ENCODE measurements at places on chromosomes 7 and 10.
A peak's percentile ranks its signal among the peaks of the same experiment; 100 is the strongest.

- DNase-seq: no peak
Observed at GRCh38 chr10:36066102-36066501, 424.0 kb upstream of the FZD8 start.

DNA sequence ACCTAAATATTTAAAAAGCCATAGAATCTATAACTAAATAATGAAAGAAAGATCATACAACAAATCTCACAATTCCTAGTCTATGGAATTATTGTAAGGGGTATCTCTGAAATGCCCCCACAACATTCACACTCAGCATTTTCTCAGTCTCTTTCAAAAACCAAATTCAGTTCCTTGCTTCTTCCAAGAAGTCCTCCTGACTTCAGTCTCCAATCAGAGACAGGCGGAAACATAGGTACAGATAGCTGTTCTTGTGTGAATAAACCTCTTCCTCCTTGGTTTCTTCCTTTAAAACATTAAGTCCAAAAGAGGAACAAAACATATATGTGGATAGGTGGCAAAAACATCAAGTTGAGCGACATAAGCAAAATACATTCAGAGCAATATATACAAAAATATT, 13.9 kb upstream of the FBXW4 start:
- no peak for DNase-seq

- no peak for DNase-seq
Observed at GRCh38 chr10:69885379-69886013, 83.8 kb downstream of the COL13A1 start.

GRCh38 chr7:100556541-100556940, 17.2 kb downstream of the SAP25 start:
- DNase-seq: no peak

- DNase-seq: no peak
Observed at GRCh38 chr10:85547460-85548023, 819.1 kb downstream of the GRID1 start.

DNA sequence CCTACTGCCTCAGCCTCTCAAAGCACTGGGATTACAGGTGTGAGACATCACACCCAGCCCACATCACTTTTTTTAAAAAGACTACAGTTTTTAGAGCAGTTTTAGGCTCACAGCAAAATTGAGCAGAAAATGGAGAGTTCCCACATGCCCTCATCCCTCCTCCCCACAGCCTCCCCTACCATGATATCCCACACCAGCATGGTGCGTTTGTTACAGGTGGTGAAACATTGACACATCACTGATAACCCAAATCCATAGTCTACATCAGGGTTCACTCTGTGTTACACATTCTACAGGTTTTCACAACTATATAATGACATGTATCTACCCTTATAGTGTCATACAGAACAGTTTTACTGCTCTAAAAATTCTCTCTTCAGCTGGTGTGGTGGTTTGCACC, 24.3 kb upstream of the TOMM7 start:
- DNase-seq: no peak

- no peak for DNase-seq
Observed at GRCh38 chr7:64574540-64575099, 11.7 kb upstream of the ZNF680 start.

DNA sequence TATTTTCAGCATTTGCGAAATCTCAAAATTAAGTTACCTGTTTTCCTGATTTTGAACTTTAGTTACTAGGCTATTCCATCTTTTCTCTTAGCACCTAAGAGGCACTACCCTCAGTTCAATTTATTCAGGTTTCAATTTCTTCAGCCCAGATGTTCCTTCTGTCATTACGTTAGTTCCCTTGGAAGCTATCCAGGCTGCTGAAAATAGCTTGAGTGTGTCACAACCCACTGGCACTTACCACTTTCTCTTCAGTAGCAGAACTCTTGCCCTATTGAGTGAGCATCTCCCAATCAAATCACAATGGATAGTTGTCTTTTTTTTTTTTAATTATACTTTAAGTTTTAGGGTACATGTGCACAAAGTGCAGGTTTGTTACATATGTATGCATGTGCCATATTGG, 332.7 kb upstream of the LRGUK start:
- DNase-seq: no peak

DNA sequence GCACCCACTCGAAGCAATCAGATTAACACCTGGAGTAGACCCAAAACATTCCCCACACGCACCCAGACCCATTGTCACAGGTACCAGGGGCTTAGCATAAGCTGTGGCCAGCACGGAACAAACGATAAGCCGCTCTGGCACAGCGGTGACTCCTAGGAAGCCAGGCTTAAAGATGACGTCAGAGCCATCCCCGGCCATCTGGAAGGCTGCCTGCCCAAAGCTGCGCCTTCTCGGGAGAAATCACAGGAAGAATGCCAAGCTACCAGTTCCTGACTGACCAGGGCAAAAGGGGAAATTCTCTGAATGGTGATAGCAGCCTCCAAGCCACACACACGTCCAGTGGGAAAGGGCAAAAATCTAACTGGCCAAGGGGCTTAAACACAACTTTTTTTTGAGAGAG, 13.0 kb upstream of the WIPI2 start:
- no peak for DNase-seq

DNA sequence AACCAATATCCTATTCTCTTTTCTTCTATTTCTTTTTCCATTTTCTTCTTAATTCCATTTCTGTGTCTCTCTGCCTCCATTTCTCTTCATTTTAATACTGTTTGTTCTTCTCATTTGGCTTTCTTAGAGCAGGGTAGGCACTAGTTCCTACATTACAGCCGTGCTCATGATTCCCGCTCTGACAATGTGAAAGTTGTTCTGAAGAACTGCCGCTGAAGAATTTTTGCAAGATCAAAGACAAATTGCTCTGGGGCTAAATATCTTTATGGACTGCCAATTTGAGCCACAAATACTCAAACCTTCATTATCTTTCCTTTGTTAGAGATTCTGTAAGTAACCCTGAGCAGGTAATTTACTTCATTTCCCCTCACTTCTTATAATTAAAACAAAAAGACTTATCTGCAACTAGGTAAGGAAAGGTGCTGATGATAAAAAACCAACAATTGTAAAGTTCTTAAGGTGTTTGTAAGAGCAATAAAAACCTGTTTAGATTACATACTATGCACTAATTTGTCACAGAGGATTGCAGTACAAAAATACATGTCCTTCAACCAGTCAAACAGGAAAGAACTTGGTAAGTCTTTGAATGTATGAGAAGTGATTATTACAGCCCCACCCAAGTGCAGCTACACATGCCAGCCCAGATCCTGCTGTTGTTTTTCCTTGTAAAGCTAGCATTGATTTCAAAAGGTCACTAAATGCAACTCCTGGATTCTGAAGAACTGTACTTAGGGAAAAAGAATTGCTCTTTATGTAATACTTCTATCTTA, 127.5 kb downstream of the COL28A1 start:
- DNase-seq: peak; percentile 14

GRCh38 chr7:36260481-36260880, 107.4 kb downstream of the EEPD1 start:
- DNase-seq: no peak

DNA sequence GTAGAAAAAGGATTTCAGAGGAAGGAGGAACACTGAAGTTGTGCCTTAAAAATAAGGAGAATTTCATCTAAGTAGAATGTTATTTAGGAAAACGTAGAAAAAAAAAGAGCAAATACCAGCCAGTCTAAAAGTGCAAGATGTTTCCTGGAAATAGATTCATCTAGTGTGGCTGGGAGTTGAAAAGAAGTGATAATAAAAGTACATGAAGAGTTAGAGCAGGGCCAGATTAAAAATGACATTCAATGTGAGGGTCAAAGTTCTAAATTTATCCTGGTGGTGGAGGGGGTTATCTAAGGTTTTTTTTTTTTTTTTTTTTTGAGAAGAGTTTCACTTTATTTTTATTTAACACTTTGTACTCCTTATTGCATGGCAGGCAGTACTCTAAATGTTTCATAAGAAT, 289.3 kb downstream of the MDFIC start:
- no peak for DNase-seq

GRCh38 chr7:107291434-107291833, 122.6 kb downstream of the HBP1 start:
- DNase-seq: no peak

All from DMS153 (cell line).